ENCODE measurements at places on chromosomes 7 and 10.

DNA sequence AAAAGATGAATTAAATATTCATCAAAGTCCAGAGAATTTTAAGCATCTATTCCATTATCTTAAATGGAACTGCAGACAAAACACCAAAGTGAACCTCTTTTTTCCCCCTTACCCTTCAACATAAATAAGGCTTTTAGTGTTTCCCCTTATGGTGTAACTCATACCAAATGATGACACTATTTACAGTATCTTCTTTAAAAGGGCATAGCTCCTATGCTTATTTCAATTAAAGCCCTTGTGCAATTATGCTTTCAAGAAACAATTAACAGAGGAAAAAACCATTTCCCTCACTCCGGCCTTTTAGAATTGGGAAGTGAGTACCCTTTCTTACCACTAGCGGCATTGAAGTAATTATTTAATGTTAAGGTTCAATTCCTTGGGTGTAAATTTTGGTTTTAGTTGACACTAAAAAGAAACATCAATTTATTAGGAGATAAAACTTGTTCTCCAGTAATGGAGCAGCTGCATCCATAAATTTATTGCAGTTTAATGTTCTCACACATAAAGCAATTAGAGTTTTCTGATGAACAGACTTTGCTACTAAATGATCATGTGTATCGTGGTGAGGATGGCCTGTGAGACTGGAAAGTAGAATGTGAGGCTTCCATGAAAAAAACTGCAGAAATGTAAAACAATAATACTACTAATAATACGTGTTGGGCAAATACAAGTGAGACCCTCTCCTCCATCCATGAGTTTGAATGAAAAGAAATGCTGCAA is 661.3 kb downstream of the PARD3 start:
- DNase-seq: no peak

GRCh38 chr7:46834921-46835320 is 747.0 kb downstream of the TNS3 start:
- DNase-seq: no peak

DNA sequence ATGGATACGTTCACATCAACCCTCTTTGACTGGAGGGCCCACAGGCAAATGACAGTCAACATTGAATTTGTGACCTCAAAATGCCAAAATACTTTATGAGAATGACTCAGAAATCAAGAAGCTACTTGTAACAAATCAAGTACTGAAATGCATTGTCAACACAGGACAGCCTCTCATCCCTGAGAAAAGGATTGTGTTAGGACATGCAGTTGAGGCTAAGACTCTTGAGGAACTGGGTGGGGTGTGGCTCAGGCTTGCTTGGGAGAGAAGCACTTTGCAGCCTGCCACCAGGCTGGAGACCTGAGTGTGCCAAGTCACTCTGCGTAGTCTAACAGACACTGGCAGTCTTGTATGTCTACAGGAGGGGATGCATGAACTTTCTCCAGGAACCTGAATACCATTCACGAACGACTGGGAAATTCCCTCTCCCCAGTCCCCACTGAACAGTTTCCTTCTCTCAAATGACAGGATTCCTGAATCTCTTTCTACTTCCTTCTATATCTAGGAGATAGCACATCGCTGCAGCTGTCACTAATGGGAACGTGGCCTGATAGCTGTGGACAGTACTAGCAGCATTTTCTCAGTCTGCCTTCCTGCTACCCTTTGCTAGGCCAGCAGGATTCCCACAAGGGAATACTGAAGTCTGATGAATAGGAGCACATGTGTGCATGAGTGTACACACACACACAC is 3.3 kb upstream of the SMO start:
- DNase-seq: no peak

DNA sequence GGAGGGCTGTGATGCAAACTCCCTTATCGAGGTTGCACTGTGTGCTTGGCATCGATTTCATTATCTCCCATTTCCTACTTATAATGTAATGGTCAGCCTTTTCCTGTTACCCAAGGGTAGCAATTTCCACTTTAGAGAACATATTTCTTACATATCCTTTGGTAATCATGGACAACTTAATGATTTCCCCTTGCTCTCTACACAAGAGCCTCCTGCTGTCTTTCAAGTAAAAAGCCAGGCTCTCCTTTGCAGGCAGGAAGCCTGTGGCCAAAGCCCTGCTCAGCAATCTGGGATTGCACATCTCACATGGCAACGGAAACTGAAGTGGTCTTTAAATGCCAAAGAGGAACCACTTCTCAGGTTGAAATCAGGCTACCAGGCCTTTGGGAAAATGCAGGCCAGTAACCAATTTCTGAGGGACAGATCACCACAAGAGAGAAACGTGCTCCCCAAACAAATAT is 86.7 kb upstream of the IKZF1 start:
- DNase-seq: no peak

GRCh38 chr7:123682690-123683089 is 27.0 kb downstream of the LMOD2 start:
- peak; percentile 78 for DNase-seq

GRCh38 chr7:1346851-1347250 is 112.4 kb downstream of the MICALL2 start:
- DNase-seq: no peak

- no peak for DNase-seq
These were observed 20.6 kb downstream of the ADK start for GRCh38 chr10:74171625-74172024.

GRCh38 chr10:10315989-10316388 is 701.7 kb upstream of the CELF2 start:
- no peak for DNase-seq

DNA sequence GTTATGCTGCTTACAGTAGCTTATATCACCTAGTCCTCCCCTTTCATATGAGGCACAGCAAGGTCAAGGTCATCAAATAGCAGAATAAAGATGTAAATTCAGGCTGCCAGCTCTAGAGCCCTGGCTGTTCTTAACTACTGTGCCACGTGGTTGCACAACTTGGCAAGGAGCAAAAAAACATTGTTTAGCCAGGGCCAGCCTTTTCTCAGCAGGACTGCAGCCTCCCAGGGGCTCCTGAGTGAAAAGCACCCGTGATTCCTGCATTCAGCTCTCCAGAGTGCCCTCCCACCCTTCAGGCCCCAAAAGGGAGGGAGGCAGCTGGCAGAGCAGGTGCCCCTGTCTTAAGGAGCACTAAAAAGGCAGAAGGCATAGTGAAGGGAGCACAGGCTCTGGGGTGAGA is 31.8 kb upstream of the TM9SF3 start:
- DNase-seq: peak; percentile 51

GRCh38 chr7:113368256-113368655 is 249.9 kb upstream of the SMIM30 start:
- no peak for DNase-seq

DNA sequence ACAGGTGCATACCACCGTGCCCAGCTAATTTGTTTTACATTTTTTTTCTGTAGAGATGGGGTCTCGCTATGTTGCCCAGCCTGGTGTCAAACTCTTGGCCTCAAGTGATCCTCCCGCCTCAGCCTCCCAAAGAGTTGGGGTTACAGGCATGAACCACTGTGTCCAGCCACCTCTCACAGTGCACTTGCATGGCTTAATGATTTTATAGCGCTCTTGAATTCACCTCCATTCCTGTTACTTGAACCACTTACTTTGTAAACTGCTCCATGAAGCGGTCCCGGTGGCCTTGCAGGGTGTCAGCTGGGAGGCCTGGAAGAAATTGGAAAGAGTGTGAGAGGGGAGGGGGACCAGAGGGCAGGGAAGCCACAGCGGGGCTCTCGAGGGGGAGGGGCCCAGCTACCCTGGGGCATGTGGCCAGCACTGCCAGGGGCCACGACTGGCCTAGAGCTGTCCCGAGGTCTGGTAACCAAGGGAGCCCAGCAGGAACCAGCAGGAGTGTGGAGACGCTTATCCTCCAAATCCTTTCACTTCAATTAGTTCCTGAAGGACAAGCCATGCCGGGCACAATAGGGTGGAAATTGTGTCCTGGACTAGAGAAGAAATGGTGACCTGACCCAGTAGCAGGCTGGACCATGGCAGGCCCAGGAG is 76.0 kb downstream of the SPDYE5 start:
- DNase-seq: no peak

DNA sequence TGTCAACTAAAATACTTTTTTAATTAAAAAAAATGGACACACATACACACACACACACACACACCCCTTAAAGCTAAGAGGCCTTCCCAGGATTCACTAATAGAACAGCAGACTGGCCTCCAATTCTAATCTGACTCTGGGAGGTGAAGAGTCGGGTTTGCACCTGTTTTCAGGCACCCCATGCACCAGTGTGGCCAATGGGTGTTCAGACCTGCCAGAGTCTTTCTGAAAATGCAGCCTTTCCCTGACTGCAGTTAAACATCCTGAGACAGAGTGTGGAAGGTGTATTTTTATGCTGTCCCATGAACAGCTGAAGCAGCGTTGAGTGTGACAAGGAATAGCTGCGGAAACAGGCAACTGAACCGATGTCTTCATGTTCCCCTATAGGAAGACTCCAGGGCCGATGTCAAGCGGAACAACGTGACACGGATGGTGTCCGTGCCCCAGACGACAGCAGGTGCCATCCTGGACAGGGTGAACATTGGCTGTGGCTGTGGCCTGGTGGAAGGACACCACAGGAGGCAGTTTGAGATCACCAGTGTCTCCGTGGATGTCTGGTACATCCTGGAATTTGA is 74.6 kb upstream of the LYZL2 start:
- no peak for DNase-seq

GRCh38 chr10:30594077-30594476 is 35.5 kb downstream of the LYZL2 start:
- DNase-seq: no peak

DNA sequence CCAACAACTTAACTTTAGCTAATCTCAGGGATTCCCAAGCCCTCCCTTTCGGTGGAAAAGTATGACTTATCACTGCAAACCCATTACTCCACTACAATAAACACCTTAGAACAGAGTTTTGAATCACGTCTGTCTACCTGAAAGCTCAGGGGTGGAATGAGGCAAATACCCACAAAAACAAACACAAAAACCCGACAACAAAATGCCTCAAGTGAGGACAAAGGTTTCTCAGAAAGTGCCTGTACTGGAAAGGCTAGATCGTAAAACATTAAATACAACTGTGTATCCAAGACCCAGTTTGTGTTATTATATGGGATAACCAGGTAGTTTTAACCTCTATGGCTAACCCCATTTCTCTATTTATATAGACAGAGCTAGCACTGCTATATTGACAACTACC is 26.0 kb downstream of the MKRN1 start:
- DNase-seq: no peak

GRCh38 chr7:158393926-158394625 is 193.5 kb downstream of the PTPRN2 start:
- DNase-seq: no peak

DNA sequence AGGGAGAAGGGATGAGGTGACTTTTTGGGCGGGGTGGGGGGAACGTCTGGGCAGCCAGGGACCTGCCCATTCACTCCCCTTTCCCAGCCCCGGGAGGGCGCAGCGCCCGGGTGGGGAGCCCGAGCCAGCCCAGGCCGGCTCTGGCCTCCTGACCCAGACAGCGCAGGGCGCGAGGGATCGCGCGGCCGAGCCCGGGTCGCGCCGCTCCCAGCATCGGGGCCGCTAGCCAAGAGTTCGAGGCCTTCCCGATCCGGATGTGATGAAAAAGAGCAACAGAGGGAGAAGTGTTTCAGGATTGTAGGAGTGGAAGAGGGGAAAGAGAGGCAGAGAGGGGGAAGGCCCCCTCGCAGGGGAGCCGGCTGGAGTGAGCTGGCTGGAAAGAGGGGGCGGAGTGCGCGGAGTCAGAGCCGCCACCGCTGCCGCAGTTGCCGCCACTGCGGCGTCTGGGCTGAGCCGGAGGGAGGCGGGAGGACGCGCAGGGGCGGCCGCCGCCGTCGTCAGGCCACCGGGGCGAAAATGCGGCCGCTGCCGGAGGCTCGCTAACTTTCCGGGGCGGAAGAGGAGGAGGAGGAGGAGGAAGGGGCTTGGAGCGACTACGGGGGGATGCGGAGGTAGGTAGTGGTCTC is at the start of gene MDFIC:
TSS of gene MDFIC (plus strand) at position 69 of the 626 bp plus-strand sequence. CDS start 940 bp downstream, outside the sequence.
- peak; percentile 61 for DNase-seq

- peak; percentile 97 for DNase-seq
These were observed 93.6 kb upstream of the COL1A2 start for GRCh38 chr7:94301024-94301586.

- DNase-seq: no peak
These were observed 124.5 kb downstream of the BAMBI start for GRCh38 chr10:28801869-28802268.

DNA sequence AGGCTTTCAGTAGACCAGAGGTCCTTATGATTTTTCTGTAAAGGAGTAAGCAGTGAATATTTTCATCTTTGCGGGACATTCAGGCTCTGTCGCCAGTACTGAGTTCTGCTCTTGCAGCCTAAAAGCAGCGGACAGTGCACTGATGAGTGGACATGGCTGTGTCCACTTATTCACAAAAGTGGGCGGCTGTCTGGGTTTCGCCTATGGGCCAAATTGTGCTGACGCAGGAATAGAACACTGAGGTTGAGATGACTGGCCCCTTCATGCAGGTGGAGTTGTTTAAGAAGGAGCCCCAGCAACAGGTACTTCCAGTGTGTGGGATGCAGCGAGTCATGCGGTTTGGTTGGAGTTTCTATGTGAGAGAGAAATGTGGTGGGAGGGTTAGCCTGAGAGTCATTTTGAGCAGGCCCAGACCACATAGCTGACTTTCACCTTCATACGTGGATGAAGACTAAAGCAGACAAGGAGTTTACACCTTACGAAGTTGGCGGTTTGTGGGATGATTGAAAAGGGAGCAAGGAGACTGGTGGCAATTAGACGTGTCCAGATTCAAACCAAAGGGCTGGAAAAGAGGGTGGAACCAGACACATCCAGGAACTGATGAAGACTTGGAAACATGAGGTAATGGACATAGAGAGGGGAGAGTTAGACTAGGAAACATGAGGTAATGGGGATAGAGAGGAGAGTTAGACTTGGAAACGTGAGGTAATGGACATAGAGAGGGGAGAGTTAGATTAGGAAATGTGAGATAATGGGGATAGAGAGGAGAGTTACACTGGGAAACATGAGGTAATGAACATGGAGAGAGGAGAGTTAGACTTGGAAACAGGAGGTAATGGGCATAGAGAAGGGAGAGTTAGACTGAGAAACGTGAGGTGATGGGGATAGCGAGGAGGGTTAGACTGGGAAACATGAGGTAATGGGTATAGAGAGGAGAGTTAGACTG is 38.2 kb downstream of the WDR37 start:
- DNase-seq: no peak

GRCh38 chr7:12648704-12649261 is 38.6 kb upstream of the ARL4A start:
- no peak for DNase-seq

GRCh38 chr10:101438881-101439391 is 85.0 kb downstream of the BTRC start:
- DNase-seq: no peak
